ENCODE measurements at places on chromosomes 16 and 17.

DNA sequence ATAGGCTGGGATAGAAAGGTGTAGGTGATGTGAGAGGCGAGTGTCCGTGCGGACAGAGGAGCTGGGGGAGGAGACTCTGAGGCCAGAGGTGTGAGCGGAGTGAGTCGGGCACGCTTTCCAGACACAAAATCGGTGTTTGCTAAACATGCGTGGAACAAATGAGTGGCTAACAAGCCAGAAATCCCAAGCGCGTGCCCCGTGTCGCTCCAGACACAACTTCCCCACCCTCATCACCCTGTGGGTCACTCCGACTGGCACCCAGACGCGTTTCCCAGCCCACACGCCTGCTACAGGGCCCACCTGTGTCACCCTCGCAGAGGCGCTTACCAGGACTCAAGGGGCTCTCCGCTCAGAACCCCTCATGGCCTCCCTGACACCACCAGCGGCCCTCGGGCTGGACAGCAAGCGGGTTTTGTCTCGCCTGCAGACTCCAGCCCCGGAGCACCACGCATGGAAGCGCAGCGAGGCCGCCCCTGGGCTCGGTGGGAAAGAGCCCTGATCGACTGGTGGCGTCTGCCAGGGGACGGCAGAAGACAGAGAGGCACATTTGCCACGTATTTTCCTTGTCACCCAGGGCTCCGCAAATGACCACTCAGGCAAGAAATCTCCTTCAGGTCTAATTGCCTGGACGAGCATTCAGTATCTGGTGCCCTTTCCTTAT, 6.0 kb upstream of the RPH3AL start:
- no peak for DNase-seq

DNA sequence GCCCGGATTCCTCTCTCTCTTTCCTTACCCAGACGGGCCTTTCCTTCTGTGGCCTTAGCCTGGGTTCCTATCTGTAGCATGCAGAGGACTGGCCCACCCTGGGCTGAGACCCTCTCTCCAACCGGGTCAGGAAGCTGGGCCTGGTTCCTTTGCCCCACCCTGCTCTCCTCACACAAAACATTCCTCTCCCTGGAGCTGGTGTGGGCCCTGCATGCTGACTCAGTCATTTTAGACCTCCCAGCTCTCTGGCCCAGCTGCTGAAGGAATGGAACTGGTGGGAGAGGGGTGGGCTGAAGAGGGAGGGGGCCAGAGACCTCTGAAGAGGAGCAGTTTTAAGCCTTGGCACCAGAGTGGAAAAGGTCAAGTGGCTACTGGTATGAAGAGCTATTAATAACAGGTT, 957 bp downstream of the MYL4 start:
- no peak for DNase-seq

DNA sequence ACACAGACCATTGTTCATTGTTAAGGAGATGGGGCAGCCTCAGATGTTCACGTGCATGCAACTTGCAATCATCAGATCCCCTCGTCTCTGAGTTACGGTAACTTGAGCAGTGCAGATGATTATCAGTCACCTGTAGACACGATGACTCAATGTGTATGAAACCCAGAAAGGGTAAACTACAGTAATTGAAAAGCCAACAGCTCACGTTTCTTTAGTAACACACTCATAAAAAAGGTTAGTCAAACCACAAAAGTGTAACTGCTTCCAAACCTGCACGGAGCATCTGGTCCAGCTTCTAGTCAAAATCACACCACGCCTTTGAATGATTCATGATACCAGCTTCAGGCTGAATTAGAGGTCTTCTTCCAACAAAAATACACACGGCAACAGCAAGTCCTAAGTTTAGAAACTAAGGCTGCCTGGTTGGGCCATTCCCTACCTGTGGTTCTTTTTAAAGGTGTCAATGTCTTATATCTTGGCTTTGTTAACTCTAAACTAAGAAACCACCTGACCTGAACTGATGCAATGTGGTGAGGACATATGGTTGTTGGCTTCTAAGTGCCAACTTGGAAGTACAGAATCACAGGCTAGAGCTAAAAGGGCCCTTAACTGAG, 32.3 kb downstream of the GRB7 start:
- DNase-seq: peak; percentile 47

- DNase-seq: no peak
Observed at GRCh38 chr17:78026381-78026780, 67.9 kb downstream of the TNRC6C start.
